PC-9 (cell line): ENCODE measurements at places on chromosomes 5 and 9. TPM values are rescaled to one million over a fixed set of nuclear protein-coding genes. Genes with fewer than 3 reads are reported as not detected.

Gene FRRS1L
- not detected in 2 replicates for total RNA-seq

Gene TTC23L
- total RNA-seq = 3.9 and 7.1 TPM in 2 replicates

Gene CTSV
- 47.3 and 65.2 TPM in 2 replicates for total RNA-seq

Gene C9orf152
- 0.23 and 0.74 TPM in 2 replicates for total RNA-seq

Gene PDZD2
- not detected in 2 replicates for total RNA-seq

Gene STX17
- total RNA-seq = 46.3 and 47.8 TPM in 2 replicates

Gene ALDH1B1
- total RNA-seq = 13.1 and 18.9 TPM in 2 replicates

Gene C9orf57
- not detected in 2 replicates for total RNA-seq

Gene SPINK6
- not detected in 2 replicates for total RNA-seq

- no peak overlapping the region for H3K27ac ChIP-seq
- H3K36me3 ChIP-seq = no peaks in the 10 kb centered on the region
- H3K4me3 ChIP-seq = no peak overlapping the region
- H3K27me3 ChIP-seq = no peaks in the 10 kb centered on the region
Measured at GRCh38 chr5:111372799-111373198, 139.5 kb downstream of the STARD4 start.

GRCh38 chr5:93151896-93152295, 429.1 kb downstream of the NR2F1-AS1 start:
- H3K27me3 ChIP-seq = no peaks in the 10 kb centered on the region
- H3K27ac ChIP-seq = no peak overlapping the region
- no peak for DNase-seq
- H3K4me3 ChIP-seq = no peak overlapping the region
- peaks cover 14% of the 10 kb centered on the region for H3K4me1 ChIP-seq

DNA sequence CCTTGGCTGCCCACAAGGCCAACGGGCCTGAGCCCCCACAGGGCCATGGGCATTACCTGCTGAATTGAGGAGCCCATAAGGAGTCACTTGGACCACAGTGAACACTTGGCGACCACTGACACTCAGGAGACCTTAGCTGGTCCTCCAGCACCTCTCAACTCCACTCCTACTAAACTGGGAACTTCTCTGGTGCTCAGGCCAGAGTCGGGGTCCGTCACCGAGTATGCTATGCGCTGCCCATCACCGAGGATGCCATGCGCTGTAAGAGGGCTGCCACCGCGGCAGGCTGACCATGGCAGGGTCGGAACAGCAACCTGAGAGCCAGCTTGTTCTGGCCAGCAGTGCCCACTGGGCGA, 600 bp upstream of the SQSTM1 start:
- H3K36me3 ChIP-seq = peaks cover 30% of the 10 kb centered on the region
- DNase-seq = no peak
- H3K27me3 ChIP-seq = no peaks in the 10 kb centered on the region

- no peak overlapping the region for H3K4me3 ChIP-seq
- no peaks in the 10 kb centered on the region for H3K4me1 ChIP-seq
- no peaks in the 10 kb centered on the region for H3K36me3 ChIP-seq
- H3K27me3 ChIP-seq = peaks cover 98% of the 10 kb centered on the region
- H3K27ac ChIP-seq = no peak overlapping the region
Measured at GRCh38 chr9:135242406-135242805, 154.9 kb downstream of the OLFM1 start.

DNA sequence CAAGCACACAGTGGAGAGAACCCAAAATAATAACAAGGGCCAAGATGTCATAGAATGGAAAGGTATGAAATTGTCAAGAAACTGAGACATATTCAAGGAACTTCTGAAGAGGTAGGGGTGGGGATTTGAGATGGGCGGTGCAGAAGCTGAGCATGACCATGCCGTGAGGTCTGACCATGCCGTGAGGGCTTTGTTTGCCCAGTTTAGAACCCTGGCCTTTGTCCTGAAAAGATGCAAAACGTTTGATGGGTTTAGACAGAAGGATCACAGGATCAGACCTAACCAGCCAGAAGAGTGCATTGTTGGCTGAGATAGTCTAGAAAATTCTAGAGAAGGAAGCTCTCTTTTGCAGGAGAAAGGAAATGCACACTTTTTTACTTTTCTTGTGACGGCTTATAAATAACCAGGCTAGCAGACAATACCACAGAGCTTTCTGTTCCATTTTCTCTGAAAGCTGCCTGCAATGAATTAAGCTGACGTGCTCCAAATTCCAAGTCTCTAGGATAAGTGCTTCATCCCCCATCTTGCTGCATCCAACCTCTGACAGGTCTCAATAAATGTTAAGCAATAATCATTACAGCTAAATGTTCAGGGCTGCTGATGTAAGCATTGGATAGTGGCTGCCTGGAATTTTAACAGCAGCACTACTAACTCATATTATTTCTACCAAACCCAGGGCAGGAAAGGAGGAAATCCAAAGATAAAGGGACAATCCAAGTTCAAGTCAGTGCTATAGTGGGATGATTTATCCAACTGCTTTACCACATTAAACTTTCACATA, 110.9 kb upstream of the IL6ST start:
- H3K4me3 ChIP-seq = no peak overlapping the region
- no peaks in the 10 kb centered on the region for H3K36me3 ChIP-seq
- no peak for DNase-seq
- no peak overlapping the region for H3K27ac ChIP-seq
- H3K4me1 ChIP-seq = peaks cover 13% of the 10 kb centered on the region

DNA sequence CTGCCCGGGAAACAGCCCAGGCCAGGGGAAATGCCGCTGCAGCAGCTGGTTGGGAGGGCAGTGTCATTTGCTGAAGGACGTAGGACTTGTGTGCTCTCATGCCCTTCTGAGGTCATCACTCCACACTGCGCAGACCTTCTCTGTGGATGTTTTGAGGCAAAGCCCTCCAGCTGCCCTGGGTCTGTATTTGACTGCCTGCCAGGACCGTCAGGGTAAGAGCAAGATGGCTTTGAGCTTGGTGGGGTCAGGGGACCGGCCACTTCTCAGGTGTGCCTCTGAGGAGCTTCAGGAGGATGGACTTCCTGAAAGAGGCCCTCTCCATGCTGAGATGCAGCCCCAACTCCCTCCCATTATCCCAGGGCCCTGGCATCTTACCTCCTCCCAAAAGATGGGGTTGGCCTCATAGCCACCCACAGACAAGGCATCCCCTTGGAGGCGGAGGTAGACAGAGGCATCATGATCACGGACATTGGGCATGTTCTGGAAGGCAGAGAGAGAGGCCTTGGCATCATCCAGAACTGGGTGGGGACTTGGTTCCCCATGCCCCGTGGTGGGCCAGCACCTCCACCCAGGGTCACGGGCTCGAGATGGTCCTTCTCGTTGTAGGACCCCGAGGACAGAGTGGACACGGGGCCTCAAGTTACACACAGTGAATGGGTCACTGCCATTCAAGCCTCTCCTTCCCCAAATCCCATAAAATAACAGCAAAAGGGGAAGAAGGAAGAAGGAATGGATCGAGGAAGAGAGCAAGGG, 19.4 kb downstream of the SARDH start:
- peaks cover 79% of the 10 kb centered on the region for H3K27me3 ChIP-seq
- no peak overlapping the region for H3K27ac ChIP-seq
- no peak overlapping the region for H3K4me3 ChIP-seq
- DNase-seq = no peak
- no peaks in the 10 kb centered on the region for H3K36me3 ChIP-seq

DNA sequence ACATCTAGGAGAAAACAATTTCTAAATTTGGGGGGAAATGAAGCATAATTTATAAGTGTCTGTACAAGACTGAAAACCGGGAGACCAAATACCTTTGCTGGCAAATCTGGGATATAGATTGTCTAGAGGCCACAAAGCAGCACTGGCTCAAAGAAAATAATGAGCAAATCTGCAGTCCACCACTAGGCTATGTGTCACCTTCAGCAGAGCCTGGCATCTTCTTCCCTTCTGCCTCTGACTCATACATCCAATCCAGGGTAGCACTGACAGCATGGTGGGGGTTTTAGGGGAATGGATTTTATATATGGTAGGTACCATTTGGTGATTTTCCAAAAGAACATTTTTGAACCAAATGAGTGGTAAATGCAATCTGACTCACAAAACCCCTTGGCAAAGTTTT, 12.8 kb downstream of the FAM81B start:
- H3K4me3 ChIP-seq = no peak overlapping the region
- no peaks in the 10 kb centered on the region for H3K36me3 ChIP-seq
- no peak for DNase-seq
- H3K27ac ChIP-seq = no peak overlapping the region
- no peaks in the 10 kb centered on the region for H3K4me1 ChIP-seq

DNA sequence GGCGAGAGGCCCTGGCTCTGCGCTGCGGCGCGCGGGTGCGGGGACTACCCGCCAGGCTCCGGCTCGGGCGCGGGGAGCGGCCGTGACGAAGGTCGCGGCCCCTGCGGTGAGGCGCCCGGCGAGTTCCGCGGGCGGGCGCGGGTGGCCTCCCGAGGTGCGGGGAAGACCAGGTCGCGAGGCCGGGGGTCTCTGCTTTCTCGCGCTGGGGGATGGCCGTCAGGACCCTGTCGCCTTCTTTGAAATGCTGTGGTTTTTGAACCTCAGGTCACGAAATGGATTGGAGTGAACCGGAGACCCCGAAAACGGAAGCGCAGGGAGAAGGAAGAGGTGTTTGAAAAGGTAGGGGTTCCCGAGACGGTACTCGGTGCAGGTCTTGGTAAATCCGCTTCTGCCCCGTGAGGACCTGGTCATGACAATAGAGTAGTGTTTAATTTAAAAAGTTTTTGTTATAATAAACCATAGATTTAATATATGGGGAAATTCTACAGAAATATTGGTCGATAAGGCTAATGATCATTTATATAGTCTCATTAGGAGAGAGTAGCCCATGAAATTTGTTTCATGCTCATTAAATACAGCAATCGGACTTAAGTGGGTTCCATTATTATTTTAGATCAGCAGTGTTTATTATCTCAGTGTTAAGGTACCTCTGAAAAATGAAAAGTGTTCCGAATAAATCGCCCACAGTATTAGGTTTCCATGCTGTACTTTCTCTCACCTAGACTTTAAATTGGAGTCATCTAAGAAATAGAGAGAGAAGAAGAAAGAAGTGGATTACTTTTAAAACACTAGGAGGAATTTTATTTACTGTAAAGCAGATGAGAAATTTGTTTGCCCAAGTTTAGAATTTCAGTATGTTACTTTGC, 279.0 kb downstream of the AOPEP start:
- H3K4me1 ChIP-seq = peaks cover 55% of the 10 kb centered on the region
- H3K4me3 ChIP-seq = peak overlapping the region; percentile 59
- peaks cover 34% of the 10 kb centered on the region for H3K36me3 ChIP-seq
- peak overlapping the region; percentile 90 for H3K27ac ChIP-seq

DNA sequence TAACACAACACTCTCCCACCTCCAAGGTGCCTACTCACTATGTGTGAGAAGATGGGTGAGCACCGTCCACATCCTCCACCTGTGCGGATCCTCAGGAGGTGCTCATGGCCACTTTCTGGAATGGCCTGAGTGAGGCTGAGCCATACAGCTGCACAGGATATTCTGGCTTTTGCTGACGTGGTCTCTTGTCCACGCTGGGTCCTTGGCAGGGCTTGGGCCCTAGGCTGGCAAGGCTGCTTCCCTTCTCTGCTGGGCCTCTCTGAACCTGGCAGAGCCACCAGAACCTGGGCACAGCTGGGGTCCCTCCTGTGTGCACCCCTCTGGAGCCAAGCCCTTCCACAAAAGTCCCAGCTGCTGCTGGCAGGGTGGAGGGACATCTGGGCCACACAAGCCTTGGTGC, 56.4 kb upstream of the IER5L start:
- no peak overlapping the region for H3K27ac ChIP-seq
- peaks cover 19% of the 10 kb centered on the region for H3K4me1 ChIP-seq
- no peaks in the 10 kb centered on the region for H3K36me3 ChIP-seq
- DNase-seq = no peak
- no peaks in the 10 kb centered on the region for H3K27me3 ChIP-seq

DNA sequence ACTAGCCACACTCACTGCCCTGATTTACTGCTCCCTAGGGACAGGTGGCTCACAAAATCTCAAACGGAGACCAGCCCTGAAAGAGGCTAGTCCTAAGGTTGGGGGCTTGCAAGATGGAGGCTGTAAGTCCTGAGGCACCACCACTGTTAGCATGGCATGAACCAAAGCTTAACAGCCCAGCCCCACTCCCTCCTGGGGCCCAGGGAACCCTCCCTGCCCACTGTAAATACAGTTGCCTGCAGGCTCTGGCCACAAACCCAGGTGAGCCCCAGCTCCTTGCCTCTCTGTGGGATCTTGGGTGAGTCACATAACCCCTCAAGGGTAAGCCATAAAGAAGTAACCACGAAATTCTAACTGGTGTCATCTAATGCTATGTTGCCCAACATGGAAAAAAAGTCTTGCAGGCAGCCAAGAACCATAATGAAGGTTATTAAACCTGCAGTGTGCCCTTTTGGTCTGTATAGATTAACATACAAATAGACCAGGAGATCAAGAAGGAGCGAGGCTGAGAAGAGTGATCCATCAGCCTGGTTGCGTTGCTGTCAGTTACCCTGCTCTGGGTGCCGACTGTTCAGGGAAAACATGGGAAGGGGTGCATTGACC, 1.7 kb upstream of the POMT1 start:
- no peak overlapping the region for H3K4me3 ChIP-seq
- no peaks in the 10 kb centered on the region for H3K4me1 ChIP-seq
- no peak overlapping the region for H3K27ac ChIP-seq
- H3K36me3 ChIP-seq = peaks cover 17% of the 10 kb centered on the region; the same call in 1 of the 2 replicates
- peak; percentile 74 for DNase-seq

DNA sequence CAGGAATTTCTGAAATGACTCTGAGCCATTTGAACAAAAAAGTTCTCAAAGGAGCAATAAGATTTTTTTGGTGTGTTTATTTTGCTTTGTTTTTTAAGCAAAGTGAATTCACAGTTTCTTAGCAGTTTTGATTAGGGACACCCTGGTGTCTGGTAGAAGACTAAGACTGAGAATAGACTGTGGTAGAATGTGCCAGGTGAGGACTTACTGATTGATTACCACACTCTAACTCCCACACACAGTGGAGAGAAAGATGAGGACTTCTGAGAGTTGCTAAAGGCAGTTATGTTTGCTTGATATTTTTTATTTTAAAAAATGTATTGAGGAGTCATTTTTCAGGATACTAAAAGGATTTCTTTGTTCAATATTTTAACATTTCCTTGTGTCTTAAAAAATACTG, 175.1 kb downstream of the CD180 start:
- H3K27me3 ChIP-seq = no peaks in the 10 kb centered on the region
- no peak for DNase-seq
- H3K4me1 ChIP-seq = peaks cover 5% of the 10 kb centered on the region
- peaks cover 4% of the 10 kb centered on the region; the same call in 1 of the 2 replicates for H3K36me3 ChIP-seq
- H3K4me3 ChIP-seq = no peak overlapping the region
- no peak overlapping the region for H3K27ac ChIP-seq

GRCh38 chr5:11261241-11261640, 500.2 kb upstream of the DAP start:
- no peak overlapping the region for H3K4me3 ChIP-seq
- no peaks in the 10 kb centered on the region for H3K27me3 ChIP-seq
- no peak overlapping the region for H3K27ac ChIP-seq
- no peak for DNase-seq
